NCI-H2081 (cell line): ENCODE measurements at places on chromosomes 3 and 15.
A peak's percentile ranks its signal among the peaks of the same experiment; 100 is the strongest.

- peak; percentile 78 for DNase-seq
Observed at GRCh38 chr15:66886241-66886675, 179.1 kb upstream of the SMAD3 start.

DNA sequence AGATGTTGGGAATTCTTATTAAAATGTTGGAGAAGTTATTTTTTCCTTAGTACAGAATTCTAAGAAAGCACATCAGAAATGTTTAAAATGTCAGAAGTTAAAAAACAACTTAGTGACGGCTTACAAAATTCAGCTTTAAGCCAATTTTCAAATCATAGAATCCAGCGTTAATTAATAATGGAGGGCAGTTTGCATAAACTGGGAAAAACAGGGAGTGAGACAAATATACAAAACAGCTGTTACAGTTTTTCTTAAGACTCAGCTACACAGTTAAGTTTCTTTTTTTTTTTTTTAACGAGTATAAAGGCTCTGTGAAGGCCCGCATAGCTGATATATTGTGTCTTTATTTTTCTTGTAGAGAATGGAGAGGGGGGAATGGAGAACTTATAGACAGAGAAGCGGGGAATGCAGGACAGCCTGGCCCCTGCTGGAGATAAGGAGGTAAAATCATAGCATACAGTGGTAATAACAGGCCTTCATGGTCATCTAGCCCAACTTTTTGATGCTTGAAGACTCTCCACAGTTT, 164.4 kb downstream of the BBX start:
- DNase-seq: no peak

DNA sequence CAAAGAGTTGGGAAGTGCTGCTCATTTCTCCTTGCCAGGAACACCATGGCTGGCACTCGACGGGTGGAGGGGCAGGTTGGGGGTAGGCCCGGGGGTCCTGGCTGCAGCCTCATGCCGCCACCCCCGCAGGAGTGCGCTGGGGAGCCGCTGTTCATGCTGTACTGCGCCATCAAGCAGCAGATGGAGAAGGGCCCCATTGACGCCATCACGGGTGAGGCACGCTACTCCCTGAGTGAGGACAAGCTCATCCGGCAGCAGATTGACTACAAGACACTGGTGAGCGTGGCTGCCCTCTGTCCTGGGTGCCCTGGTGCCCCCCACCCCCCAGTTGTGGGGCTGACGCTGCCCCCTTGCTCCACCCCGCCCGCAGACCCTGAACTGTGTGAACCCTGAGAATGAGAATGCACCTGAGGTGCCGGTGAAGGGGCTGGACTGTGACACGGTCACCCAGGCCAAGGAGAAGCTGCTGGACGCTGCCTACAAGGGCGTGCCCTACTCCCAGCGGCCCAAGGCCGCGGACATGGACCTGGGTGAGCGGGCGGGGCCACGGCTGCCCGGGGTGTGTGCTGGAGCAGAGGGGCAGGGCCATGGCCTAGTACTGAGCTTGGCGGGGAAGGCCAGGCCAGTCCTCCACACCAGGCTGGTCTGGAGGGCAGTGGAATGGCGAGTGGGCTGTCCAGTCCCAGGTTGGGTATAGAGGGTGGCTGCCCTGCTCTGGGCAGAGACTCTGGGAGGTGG, 45.1 kb downstream of the PLXNA1 start:
- DNase-seq: no peak

GRCh38 chr3:5202222-5202621, 14.7 kb downstream of the EDEM1 start:
- no peak for DNase-seq

GRCh38 chr15:65630760-65631159, 9.0 kb downstream of the SLC24A1 start:
- no peak for DNase-seq

DNA sequence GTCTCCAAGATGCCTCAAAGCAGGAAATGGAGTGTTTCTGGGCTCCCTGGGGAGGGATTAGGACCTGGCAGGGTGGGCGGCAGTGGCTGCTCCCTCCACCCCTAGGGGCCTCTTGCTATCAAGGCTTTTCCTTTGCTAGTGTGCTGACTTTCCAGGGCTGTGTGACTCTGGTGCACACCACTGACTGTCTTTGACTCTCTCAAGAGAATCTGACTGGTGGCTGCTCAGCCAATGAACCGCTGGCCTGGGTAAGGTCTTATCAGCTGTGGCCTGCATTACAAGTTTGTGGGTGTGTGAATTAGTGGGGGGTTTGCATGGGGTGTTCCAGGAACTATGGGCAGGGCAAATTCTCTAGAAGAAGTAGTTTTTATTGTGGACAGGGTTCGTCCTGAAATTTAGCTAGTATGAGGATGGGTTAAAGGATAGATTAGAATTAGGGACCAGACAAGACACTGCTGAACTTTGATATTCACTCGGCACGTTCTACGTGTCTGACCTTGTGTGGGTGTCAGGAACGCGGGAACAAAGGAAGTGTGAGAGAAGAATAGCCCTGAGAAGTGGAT, 29.5 kb downstream of the SIAH2 start:
- DNase-seq: no peak

GRCh38 chr3:170692720-170693119, 106.8 kb upstream of the SLC7A14 start:
- DNase-seq: no peak

- no peak for DNase-seq
Observed at GRCh38 chr15:39134282-39134681, 446.6 kb upstream of the THBS1 start.

GRCh38 chr15:90306560-90306959, 41.1 kb downstream of the NGRN start:
- no peak for DNase-seq

DNA sequence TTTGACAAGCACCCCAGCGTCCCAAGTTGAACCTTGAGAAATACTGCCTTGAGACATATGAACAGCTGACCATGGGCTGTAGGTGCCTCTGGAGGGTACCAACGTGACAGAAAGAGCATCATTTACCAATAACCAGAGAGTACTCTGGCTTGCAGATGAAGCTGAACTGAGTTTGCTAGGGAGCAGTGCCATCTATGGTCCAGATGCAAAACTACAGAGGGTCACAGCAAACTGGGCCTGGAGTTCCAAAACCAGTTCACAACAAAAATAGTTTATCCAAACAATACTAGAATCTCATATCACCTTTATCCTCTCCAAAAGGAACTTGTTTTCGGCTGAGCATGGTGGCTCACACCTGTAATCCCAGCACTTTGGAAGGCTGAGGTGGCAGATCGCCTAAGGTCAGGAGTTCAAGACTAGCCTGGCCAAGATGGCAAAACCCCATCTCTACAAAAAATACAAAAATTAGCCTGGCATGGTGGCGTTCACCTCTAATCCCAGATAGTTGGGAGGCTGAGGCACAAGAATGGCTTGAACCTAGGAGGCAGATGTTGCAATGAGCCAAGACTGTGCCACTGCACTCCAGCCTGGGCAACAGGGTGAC, 69.3 kb downstream of the CHAC1 start:
- DNase-seq: peak; percentile 33

GRCh38 chr3:62496503-62496902, 123.2 kb upstream of the FEZF2 start:
- DNase-seq: no peak

GRCh38 chr3:115652738-115653137, 29.4 kb downstream of the GAP43 start:
- DNase-seq: no peak

DNA sequence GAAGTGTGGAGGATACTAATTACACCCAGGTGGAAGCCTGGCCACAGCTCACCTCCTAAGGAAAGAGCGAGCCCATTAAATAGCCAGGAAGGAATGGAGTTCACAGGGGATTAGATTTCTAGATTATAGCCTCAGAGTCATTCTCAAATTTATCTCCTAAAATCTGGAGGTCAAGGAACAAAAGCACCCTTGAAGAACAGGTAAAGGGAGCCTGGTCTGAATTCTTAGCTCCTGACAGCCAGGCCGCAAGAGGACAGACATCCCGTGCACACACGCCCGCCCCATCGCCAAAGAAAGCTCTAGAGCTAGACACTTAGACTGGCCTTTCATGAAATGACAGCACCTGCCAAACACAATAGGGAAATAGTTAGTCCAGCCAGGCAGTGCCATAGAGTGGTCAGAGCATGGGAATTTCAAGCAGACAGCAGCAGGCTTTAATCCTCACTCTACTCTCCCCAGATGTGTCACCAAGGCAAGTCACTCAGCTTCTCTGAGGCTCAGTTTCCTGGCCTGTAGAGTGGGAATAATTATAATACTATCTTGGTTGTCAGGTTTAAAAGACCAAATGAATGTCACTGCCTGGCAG, 59.2 kb downstream of the LIPC start:
- no peak for DNase-seq

DNA sequence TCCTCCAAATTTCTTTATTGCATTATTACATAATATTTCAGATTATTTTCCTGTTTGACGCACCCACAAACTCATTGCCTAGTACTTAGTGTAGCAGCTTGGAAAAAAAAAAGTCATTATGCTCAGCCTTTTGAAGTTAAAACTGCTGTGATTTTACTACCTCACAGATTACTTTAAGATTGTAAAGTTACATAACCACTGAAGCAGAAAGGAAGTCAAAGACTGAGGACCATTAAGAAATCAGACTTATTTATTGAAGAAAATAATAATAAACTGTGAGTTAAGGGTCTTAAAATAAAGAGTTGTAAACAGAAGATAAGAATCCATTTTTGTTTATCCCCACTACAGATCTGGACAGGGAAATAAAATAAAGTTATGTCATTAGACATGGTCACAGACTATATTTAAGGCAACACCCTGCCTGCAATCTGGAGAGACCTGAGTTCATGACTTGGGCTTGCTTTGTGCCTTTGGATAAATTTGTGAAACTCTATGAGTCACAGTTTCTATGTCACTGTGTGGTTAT, 212.1 kb upstream of the ROBO2 start:
- DNase-seq: no peak

DNA sequence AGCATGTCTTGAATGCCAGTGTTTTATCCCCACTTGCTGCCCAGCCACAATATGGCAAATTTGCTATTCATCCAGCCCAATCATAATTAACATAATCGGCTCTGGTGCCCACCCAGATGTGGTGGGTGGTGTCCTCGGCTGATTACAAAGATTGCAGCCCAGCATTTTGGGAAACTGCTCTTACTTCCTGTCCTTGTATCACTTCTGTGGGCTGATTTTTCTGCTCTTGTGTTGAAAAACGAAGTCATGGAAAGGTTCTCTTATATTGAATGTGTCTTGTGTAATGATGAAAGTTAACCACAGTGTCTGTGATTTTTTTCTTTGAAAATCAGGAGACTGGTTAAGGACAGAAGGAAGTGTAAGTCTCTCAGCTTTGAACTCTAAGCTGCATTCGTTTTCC, 141.7 kb downstream of the CACNA2D3 start:
- no peak for DNase-seq

- no peak for DNase-seq
Observed at GRCh38 chr3:35968043-35968622, 328.8 kb downstream of the ARPP21 start.

- DNase-seq: no peak
Observed at GRCh38 chr3:182692695-182693094, 100.6 kb upstream of the ATP11B start.

DNA sequence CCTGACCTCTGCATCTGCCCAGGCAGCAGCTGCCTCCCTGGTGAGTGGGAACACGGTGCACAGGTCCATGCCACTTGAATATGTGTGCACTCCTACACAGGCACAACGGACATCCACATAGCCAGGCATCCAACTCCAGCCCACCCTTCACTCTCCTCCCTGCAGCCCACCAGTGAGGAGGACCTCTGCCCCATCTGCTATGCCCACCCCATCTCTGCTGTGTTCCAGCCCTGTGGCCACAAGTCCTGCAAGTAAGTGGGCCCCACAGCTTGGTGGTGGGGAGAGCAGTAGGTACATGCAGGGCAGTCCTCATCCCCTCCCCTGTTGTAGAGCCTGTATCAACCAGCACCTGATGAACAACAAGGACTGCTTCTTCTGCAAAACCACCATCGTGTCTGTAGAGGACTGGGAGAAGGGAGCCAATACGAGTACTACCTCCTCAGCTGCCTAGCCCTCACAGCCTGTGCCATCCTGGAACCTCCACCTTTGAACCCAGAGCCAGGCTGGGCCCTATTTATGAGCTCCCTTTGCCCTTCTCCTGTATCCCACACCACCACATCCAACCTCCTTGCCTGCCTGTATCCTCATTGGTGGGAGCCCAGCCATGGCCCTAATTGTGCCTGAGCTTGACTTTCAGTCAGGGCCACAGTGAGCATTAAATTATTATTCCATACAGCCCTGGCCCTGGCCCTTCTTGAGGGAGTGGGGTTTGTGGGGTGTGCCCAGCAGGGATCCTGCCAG, 1.5 kb upstream of the AMIGO3 start:
- no peak for DNase-seq

DNA sequence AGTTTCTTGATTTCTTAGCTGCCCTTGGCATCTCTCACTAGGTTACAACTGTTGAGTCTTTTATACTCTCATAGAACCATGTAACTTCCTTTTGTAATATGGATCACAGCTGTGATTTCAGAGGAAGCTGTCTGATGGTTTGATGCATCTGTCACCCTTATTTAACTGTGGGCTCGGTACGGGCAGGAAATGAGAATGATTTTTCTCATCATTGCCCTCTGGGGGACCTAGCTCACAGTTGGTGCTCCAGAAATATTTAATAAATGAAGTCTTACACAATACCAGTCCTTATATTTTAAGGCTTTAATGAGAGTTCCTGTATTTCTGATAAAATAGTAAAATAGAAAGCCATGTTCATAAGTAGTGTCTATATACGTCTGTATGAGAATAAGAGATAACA, 151.2 kb downstream of the EBLN2 start:
- DNase-seq: no peak

- no peak for DNase-seq
Observed at GRCh38 chr3:177878192-177878591, 658.0 kb upstream of the KCNMB2 start.

GRCh38 chr15:22231603-22232002, 151.3 kb downstream of the OR4M2 start:
- DNase-seq: no peak

GRCh38 chr3:97765336-97765735, 778 bp downstream of the ARL6 start:
- no peak for DNase-seq

DNA sequence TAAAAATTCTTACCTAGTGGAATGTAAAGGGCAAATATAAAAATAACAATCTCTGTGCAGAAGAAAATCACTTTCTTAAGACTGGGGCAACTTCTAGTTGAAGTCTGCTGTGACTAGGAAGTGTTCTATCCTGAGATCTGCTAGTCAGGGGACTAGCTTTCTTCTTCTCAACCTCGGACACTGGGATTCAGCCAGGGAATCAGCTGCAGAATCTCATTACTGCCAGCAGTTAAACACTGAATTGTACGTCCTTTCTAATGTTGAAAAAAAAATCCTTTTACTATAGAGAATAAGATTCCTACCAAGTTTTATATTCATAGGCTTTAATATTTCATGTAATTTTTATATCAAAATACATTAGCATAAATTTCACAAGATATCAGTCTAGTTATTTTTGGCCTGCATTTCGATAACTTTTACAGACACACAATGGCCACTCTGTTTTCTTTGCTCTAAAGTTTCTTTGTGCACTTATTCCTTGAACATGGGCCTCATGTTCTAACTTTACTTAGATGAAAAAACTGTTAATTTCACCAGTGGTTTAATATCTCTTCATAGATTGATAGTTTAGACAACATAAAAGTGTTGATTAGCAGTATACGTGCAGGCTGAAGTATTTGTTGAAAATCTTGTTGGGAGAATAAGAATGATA, 2.6 kb upstream of the NEO1 start:
- no peak for DNase-seq
